ENCODE measurements at places on chromosomes 16 and 17.

DNA sequence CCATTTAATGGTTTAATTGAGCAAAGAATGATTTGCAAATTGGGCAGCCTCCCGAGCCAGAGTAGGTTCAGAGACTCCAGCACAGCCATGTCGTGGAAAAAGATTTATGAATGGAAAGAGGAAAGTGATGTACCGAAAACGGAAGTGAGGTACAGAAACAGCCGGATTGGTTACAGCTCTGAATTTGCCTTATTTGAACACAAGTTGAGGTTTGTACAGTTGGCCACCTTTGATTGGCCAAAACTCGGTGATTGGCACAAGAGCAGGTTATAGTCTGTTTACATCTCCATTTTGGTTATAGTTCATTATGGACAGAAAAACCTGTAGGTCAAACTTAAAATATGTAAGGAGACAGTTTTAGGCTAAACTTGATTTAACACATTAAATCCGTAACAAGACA lies 44.5 kb downstream of the TENT4B start:
- no peak for DNase-seq

DNA sequence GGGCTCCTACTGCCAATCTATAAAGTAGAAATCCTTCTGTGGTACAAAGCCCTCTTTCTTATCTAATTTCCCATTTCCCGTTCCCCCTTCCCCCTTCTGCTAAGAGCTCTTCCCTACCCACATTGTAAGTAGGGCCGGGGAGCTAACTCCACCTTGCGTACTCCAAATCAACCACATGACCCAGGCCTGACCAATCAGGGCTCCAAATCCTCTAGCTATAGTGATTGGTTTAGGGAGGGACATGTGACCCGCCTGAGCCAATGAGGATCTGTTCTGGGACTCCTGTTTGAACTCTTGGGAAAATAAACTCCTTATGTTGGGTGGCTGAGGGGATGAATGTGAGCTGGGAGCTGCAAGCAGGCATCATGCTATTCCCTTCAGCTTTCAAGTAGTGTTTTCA lies 40.9 kb upstream of the MEOX1 start:
- no peak for DNase-seq

DNA sequence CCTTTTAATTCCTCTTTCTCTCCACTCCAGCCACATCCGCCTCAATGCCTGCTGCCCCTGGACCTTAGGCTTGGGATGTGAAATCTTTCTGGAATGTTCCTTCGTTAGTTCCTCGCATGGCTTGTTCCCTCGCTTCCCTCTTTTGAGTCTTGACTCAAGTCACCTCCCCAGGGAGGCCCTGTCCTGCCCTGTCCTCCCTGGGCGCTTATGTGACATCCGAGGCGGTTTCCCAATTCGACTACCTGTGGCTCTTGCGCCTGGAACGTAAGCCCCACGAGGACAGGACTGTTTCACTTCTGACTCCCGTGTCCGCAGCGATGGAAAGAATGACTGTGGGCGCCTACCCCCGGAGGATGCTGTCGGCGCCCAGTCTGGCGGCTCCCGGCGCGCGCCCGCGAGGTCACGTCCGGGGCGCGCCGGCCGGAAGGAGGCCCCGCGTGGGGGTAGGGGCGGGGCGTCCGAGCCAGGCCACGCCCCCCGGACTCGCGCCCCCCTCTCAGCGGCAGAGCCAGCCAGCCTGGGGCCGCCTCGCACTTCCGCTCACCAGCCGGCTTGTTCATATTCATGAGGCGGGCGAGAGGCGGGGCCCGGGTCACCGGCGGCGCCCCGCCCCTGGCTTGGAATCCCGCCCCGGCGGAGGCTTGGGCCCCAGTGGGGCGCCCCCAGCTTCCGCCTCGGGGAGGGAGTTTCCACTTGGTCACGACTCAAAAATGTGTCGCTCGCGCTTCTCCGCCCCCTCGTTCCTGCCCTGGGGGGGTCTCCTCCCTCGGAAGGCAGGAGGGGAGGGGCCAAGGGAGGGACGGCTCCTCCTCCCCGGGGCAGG lies 8.4 kb upstream of the GLIS2 start:
- peak; percentile 97 for DNase-seq

GRCh38 chr16:55136356-55137150 lies 187.4 kb upstream of the IRX6 start:
- DNase-seq, result no peak

DNA sequence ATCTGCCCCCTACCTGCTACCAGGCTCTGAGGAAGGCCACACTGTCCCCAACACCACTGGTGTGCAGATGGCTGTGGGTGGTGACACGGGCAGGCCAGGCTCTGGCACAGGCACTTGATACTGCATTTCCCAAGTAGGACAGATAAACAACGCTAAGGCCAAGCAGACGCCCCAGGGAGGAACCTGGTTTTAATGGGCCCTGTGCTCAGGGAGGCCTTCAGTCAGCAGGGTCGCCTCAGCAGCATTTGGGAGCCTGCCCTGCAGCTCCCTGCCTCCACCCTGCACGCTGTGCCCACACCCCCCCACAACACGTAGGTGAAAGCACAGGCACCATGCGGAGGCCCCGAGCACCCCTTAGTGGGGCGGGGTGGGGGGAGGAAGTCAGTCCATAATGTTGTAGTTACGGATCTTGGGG lies 3.3 kb upstream of the FASN start:
- DNase-seq, result no peak

Data from EH (cell line).